ENCODE measurements at places on chromosomes 3 and 15. TPM values are rescaled to one million over a fixed set of nuclear protein-coding genes. Genes with fewer than 3 reads are reported as not detected.

DNAH12 gene
- 0.19 TPM for total RNA-seq

STAC gene
- 2.6 TPM for total RNA-seq

ABHD10 gene
- total RNA-seq, result 20.5 TPM

EID1 gene
- 112 TPM for total RNA-seq

CPN2 gene
- not detected for total RNA-seq

C3orf80 gene
- 2.3 TPM for total RNA-seq
